ENCODE measurements at places on chromosomes 16 and 17.

DNA sequence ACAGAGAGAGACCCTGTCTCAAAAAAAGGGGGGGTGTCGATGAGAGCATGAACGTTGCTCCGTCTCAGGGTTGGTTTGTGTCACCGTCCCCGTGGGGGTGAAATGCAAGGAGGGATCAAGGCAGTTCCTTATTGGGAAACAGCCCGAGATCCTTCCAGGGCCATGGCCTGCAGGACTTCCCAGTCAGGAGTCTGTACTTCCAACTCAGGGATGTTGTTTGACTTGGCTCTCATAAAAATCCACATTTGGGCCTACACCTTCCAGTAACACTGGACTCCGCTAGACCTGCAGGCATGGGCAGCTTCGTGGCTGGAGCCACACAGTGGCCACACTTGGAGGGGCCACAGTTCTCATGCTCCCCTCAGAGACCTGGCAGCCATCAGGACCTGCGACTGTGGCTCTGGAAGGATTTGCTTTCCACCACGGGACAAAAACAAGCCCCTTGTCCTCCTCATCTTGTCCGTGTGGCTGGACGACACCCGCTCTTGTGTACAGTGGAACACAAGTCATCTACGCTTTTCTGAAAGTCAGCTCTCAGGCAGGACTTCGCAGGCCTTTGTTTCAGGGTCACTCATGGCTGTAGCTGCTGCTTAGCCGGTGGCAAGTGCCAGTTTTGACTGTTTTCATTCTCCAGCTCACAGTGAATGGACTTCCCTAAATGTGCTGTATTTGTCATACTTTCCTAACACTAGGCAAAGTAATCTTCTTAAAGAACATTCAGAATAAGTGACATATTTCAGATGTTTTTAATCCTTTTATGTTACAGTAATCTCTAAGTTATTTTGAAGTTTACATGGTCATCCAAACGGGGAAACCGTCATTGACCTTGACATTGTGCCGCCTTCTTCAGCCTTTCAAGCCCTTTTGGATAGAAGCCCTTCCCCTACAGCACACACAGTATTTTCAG lies 24.2 kb upstream of the IL17C start:
- no peak for DNase-seq

DNA sequence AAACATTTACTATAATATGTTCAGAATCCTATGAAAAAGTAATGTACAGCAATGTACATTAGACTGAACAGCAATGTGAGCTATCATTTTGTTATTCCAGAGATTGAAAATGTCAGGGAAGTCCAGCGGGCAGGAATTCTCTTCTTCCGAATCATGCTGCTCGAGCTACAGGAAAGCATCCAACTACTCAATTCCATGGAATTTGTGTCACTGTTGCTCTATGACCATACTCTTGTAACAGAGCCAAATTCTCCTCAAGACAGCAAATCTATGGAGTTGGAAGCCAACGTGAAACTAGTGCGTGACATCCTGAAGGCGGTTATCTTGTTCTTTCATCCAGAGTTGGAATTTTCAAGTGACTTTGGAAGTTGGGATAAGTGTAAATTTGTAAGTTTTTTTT lies 24.8 kb upstream of the NSRP1 start:
- DNase-seq = no peak

GRCh38 chr17:18184143-18185031 lies 759 bp downstream of the ALKBH5 start:
- DNase-seq = peak; percentile 91

DNA sequence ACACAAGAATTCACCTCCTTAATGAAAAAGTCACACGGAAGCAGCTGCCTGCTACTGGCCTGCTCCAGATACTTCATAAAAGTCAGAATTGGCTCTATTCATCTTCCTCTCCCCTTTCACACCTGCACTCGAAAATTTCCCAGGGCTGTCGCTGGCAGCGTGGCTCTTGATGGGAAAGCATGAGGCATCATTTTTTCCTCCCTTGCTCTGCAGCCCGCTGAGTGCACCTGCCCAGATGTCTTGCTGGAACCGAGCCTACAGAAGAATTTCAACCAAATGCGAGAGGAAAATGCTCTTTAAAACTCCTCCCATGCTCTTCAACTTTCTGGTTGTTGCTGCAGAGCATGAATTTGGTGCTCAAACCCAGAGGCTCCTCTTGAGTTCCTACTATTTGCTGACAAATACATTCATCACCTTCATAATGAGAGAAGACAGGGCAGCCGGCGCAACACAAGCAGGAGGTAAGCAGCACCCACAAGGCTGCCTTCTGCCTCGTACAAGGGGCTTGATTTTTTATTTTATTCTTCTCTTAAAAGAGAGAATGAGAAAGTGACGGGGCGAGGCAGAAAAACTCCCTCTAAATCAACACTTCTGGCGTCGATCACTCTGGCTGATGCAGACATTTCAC lies 146.8 kb downstream of the ZFHX3 start:
- no peak for DNase-seq

GRCh38 chr17:33803686-33804085 lies 451.4 kb upstream of the CCL2 start:
- no peak for DNase-seq

DNA sequence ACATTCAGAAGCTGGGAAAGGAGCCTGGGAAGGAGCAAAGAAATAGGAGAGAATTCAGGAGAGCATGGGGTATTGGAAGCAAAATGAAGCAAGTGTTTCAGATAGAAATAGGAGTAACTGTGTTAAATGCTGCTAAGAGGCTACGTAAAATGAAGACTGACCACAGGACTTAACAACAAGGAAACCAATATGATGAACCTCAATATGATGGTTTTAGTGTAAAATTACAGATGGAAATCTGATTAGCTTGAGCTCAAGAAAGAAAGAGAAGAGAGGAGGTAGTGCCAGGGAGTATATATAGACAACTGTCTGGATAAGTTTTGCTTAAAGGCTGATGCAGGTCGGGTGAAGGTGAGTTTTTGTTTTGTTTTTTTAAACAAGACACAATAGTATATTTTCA lies 92.2 kb downstream of the HELZ start:
- DNase-seq = no peak

- no peak for DNase-seq
These were observed 22.2 kb downstream of the USP32 start for GRCh38 chr17:60369727-60370126.

DNA sequence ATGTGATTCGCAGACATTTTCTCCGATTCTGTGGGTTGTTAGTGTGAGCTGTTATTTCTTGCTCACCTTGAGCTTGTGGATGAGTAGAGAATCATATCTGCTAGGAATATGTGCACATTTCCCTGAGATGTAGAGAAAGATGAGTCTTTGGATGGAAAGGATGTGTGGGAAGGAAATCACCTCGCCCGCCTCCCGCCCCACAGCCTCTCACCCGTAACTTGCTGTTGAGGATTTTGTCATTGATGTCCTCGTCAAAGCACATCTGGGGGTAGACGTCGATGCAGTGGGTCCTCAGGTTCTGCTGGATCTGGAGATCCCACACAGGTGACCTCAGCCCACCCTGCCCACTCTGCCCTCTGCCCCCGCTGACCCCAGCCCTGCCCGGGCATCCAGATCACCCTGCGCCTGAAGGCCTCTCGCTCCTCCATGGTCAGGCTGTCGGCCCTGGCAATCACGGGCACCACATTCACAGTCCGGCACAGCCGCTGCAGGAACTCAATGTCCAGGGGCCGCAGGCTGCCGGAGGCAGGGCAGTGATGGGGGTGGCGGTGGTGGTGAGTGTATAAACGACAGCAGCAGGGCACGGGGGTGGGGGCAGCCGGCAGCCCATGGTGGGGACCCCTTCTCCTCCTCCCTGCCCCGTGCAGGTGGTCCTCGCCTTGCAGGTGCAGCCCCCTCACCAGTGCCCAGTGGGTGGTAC lies 4.7 kb downstream of the SEPTIN12 start:
- DNase-seq = no peak

DNA sequence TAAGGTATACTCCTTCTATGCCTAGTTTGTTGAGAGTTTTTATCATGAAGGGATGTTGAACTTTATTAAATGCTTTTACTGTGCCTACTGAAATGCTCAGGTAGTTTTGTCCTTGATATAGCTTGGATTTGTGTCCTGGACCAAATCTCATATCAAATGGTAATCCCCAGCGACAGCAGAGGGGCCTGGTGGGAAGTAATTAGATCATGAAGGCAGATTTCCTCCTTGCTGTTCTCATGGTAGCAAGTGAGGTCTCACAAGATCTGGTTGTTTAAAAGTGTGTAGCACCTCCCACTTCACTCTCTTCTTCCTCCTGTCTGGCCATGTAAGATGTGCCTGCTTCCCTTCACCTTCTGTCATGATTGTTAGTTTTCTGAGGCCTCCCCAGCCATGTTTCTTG lies 78.2 kb downstream of the KIF2B start:
- no peak for DNase-seq

DNA sequence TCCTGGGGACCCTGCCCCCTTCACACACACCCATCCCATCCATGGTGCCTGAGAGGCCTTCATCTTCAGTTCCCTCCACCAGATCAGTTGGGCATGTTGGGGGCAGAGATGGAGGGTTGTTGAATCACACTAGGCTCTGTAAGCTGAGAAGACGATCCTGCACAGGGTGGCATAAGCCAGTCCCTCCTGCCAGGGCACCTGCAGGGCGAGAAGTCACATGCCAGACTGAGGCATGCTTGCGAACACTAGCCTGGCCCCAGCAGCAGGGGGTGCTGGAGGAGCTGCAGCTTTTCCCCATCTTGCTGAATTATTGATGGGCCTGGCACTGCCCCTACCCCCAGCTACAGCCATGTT lies 6.1 kb upstream of the TBX2 start:
- no peak for DNase-seq

- DNase-seq = no peak
These were observed 27.6 kb downstream of the MAP3K3 start for GRCh38 chr17:63649813-63650212.

- DNase-seq = no peak
These were observed 4.7 kb downstream of the SLC22A31 start for GRCh38 chr16:89195521-89196171.

DNA sequence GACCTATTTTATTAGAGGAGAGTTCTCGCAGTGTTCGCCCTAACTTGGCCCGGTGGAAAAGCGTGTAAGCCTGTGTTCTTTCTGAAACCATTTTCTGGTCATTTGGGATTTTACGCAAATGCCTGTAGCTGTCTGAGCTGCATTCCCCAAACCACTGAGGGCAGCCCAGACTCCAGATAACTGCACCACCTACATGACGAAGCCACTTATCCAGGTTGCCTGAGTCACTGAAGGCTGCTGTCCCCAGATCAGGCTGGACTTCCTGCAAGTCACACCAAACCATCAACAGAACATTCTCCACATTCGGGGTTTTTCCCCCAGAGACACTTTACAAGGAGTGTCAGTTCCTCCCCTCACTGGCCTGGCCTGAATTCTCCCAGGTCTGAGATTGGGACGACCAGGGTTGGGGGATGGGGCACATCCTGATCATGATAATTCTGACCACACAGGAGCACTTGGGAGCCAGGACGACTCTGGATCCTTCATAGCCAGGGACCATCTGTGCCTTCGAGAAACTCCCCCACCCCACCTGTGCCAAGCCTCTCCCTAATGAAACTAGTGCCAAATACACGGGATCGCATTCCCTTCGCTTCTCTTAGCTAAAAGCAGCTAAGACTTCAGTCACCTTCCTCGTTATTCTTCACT lies 2.3 kb downstream of the RPRML start:
- DNase-seq = no peak

GRCh38 chr16:72819345-72819744 lies 228.6 kb downstream of the ZFHX3 start:
- no peak for DNase-seq

DNA sequence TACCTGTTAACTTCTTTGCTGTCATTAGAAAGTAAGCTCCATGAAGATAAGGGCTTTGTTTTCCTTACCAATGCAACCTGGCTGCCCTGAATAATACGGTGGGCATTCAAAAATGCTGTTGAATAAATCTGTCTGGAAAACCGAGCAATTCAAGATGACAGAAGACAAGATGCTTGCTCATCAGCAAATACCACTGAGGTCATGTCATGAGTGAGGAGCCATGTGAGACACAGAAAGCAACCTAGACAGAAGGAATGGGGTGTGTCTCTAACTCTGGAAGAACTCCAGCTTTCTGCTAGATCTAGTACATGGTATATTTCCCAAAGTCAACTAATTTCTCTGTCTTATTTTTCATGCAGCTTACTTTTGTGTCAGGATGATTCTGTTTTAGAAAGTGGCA lies 64.2 kb downstream of the STH start:
- DNase-seq = peak; percentile 35

DNA sequence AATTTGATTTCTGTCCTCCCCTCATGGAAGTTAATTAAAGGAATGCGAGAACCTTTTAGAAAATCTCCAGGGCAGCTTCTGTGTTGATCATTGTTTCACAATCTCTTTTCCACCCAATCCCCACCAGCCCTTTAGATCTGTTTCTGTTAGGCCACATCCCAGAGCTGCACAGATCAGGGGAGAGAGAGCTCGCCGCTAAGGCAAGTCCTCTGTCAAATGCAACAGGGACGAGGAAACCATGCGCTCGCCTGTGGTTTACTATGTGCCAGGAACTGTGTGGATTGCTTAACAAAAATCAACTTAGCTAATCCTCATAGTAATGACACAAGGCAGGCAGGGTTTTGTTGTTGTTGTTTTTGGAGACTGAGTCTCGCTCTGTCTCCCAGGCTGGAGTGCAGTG lies 115.4 kb downstream of the SALL1 start:
- DNase-seq = no peak

GRCh38 chr16:20868890-20869289 lies 31.3 kb downstream of the DCUN1D3 start:
- peak; percentile 96 for DNase-seq

- DNase-seq = no peak
These were observed 1.1 kb upstream of the FASN start for GRCh38 chr17:82098939-82099763.

- DNase-seq = no peak
These were observed 11.3 kb upstream of the TUBG2 start for GRCh38 chr17:42647778-42648177.

GRCh38 chr17:77590951-77591735 lies 367.4 kb upstream of the TNRC6C start:
- no peak for DNase-seq

GRCh38 chr17:72717676-72718075 lies 374.8 kb downstream of the SLC39A11 start:
- no peak for DNase-seq

GRCh38 chr17:77271411-77271810 lies 130.6 kb downstream of the SEC14L1 start:
- DNase-seq = no peak

DNA sequence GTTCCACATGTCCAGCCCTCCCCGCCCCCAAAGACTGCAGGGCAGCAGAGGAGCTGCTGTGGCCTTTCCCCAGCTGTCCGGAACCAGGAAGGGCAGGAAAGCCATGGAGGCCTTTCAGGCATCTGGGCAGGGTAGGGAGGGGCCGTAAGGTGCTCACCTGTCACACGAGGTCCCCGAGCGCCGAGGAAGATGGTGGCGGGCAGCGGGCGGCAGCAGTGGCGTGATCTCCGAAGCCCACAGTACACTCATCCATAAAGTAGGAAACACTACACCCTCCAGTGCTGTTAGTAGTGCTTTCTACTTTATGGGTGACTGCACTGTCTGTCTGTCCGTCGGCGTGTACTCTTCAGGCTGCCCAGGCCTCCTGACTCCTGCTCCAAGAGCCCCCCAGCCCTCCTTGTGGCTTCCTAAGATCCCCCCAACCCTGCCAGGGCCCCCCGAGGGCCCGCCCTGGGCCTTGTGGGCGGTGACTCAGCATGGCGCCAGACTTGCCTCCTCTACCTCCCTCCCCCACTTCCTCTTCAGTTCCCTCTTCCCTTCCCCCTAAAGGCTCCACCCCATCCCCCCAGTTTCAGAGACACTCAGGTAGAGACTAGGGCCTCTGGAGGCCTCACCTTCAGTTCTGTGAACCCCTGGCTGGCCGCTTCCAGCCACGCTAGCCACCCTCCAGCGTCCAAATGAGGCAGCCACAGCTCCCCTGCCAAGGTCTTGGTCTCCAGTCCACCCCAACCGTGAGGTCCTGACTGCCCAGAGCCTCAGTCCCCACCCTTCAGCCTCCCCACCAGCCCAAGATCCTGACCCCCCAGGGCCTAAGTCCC lies 2.6 kb upstream of the TSPOAP1 start:
- no peak for DNase-seq
